ENCODE measurements at places on chromosomes 3 and 15.

DNA sequence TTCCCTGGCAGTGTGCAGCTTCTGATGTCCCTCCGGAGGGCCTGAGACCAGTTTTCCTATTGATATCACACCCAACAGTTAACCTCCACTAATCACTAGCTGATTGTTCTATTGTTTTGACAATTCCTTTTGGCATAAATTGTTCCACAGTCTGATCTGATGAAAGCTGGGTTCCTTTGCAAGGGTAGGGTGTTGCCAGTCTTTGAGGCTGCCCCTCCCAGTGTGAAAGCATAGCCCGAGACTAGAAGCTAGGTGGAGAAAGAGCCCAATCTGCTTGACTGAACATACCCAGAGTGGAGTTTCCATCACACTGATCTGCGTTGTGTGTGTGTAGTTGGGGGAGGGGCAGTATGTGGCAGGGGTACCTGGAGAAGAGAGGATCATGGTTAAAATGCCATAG lies 10.3 kb upstream of the PRICKLE2 start:
- DNase-seq = no peak

GRCh38 chr3:187977659-187978058 lies 176.3 kb upstream of the LPP start:
- DNase-seq = no peak

- peak; percentile 14 for DNase-seq
Measured at GRCh38 chr3:183584246-183584913, 28.9 kb upstream of the KLHL6 start.

DNA sequence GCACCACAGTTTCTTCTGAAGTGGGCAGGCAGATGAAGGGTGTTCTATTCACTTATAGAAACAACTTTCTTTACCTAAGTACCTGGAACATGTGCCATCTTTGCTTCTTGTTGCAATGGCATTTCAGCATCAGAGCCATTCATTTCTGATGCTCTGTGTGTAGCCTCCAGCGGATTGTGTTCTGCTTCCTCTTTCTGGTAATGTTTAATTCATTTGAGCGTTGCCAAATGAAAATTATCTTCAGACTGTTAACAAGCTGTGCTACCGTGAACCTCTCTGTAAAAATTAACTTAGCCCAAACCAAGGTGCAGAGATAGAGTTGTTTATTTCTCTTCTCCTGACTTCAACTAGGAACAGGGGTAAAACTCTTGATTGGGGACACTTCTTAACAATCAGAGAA lies 302.0 kb downstream of the EDEM1 start:
- DNase-seq = no peak

- DNase-seq = no peak
Measured at GRCh38 chr3:16374047-16374934, 109.3 kb downstream of the OXNAD1 start.

DNA sequence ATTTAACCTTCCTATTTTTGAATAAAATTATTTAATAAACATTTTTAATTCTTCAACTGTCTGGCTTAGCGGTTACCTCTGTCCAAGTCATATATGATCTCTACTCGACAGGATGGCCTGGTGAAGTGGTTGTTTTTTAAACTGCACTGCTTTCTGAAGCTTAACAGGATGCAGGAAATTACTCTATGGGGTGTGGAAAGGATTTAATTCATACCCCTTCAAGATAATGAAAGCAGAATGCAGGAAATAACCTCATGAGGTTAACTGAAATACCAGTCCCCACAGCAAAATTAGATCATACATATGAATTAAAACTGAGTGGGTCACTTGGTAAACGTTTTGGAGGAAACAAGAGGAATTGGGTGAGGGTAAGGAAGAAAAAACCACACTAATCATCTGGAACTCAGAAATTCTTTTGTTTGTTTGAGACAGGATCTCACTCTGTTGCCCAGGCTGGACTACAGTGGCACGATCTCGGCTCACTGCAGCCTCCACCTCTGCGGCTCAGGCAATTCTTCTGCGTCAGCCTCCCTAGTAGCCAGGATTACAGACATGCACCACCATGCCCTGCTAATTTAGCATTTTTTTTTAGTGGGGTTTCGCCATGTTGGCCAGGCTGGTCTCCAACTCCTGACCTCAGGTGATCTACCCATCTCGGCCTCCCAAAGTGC lies 50.1 kb downstream of the LYSMD4 start:
- no peak for DNase-seq

GRCh38 chr15:38002883-38003477 lies 68.5 kb downstream of the TMCO5A start:
- DNase-seq = peak; percentile 37

- peak; percentile 18 for DNase-seq
Measured at GRCh38 chr3:157618075-157618760, 115.0 kb upstream of the VEPH1 start.

GRCh38 chr3:186694288-186695032 lies 22.7 kb upstream of the KNG1 start:
- DNase-seq = no peak

- no peak for DNase-seq
Measured at GRCh38 chr3:169946336-169946735, 20.3 kb upstream of the SEC62 start.

DNA sequence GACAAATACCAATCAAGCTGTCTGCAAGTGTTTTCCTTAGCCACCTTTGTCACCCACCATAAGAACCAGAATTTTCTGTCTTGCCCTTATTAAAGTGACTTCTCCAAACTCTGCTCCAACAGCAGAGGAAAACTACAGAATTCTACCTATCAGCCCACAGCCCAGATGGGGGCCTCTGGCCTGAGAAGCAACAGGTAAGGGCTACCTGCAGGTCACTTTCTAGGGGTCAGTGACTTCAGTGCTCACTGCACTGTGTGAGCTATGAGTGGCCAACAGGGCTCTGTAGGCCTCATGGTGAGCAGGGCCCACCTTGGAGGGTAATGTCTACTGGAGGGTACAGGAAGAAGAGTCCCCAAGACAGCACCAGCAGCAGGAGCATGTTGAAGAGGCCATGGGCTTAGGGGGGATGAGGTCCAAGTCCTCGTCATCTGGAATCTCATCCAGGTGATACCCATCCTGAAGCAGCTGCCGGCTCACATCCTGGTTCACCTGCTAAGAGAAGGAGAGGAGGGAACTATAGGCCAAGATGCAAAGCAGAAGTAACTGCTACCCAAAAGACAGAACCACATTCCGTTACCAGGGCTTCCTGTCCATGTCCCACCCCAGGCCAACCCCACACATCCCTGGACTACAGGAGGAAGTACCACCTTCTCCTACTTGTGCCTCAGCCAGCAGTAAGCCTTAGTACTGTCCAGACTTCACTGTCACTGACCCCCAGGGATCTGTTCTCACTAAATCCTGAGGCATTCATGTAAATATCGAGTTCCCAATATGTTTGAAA lies 4.2 kb downstream of the FAM219B start:
- no peak for DNase-seq

DNA sequence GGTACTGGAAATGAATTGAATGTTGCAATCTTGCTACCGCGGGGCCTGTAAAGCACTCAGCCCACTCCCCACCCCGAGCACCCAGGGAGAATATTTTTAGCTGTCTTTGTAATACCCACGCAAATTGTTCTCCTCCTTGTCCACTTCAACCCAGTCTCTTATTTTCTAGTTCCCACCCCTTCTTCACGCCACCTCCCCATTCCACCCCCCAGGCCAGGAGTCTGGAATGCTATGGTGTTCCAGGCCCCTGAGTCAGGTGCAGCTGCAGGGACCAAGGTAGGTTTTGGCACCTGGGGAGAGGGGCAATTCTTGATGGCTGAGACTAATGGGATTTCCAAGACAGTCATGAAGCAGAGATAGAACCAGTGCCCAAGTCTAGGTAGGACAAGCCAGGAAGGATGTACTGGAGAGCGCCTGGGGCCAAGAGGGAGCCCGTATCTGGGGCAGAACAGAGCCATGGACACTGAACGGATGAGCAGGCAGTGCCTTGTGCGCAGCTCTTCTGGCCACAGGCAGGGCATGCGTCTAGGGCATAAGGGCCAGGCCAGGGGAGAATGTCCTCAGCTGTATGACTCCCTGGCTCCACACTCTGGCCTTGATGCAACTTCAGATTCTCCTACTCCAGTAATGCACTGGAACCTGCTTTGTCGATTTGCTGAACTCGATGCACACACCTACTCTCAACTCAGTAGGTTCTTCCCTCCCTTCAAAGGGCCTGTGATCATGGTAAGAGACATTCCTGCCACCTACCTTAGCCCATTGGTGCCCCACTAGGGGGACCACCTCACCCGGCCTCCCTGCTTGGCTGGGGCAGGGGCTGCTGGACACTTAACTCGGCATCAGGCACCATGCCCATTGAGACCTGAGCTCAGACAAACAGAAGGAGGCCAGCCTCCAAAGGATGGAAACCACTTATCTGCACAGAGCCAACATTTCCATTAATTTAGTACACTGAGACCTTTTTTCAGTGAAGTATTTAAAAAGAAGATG lies 34.6 kb upstream of the MAGEF1 start:
- DNase-seq = no peak

DNA sequence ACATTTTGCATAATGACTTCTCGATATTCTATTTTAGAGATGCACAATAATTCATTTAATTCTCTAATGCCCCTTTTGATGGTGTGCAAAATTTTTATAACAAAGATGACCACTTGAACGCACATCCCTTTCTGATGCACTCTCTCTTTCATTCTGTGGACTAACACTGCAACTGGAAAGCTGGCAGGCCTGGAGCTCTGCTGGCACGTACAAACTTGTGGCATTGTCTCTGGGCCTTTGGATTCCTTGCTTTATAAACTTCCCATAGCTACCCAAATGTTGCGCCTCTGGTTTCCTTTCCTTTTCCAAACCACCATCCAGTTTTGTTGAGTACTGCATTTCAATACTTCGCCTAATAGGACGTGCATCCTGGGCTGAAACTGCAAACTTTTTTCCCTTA lies 194.5 kb upstream of the CFAP20DC start:
- DNase-seq = no peak

GRCh38 chr3:29690686-29691353 lies 409.9 kb downstream of the RBMS3 start:
- no peak for DNase-seq

All from hepatic stellate cell (primary cell).